Skin of body (tissue), 3 donors: ENCODE measurements at places on chromosomes 16 and 17.

DNA sequence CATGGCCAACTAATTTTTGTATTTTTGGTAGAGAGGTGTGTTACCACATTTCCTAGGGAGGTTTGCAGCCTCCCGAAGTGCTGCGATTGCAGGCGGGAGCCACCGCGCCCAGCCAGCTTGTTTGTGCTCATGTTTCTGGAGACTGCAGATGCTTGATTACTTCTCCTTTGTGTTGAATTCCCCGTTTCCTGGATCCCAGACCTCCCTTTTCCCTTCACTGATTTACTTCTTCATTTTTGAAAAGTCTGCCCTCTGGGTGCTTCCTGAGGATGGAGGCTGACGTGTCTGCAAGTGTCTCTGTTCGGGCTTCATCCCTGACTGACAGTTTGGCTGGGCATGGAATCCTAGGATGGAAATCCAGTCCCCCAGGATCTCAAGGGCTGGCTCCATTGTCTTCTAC lies 7.0 kb upstream of the TRIM47 start:
- no peak for DNase-seq

GRCh38 chr17:4427505-4427904 lies 6.2 kb upstream of the SPNS3 start:
- DNase-seq, result no peak

DNA sequence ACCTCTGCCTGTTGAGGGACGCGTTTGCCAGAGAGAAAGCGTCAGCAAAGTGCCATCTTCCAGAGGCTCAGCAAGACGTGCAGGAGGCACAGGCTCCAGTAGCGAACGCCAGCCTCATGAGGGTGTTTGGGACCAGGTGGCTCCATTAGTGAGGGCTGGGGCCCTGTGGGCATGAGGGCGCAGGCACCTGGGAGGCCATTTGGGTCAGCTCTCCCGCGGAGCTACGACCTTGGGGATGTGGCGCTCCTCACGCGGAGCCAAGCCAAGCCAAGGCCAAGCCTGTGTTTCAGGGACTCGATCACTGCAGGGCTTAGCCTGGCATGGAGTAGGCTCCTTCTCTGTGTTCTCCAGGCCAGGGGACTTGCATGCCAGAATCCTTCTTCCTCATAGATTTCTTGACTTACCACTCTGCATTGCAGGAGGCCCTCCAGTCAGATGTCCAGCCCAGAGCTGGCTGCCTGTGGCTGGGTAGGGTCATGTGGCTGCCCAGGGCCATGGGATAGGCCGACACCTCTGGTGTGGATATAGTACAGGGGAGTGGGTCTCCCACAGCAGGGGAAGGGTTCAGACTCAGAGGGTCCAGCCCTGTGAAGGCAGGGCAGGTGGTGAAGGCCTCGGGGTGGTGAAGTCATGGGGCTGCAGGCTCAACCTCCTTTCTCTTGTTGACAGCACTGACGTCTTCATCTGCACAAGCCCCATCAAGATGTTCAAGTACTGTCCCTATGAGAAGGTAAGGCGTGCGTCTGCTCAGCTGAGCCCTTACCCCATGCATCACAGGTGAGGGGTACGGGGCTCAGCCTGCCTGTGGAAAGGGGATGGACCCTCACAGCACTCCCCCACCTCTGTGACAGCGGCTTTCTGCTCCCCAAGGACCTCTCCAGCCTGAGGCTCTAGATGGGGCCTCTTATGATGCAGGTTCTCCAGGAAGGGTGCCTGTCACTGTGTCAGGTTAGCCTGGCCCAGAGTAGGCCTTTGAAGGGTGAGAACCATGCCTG lies 19.6 kb downstream of the NT5M start:
- no peak for DNase-seq

DNA sequence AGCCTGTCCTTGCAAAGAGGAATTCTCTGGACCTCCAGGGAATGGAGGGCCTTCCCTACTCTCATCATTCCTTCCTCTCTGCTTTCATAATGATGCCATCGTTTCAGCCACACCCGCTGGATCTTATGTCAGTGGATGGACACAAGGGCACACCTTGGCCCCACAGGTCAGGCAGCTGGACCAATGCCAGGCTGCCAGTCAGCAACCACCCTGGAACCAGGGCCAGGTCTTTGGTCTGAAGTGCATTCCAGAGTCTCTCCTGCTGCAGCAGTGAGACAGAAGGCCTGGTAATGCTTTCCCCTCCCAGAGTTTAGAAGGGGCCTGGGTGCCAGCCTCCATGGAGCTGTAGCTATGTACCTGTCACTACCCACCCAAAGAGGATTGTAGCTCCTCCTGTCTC lies 7.4 kb downstream of the C1QL1 start:
- DNase-seq, result no peak

DNA sequence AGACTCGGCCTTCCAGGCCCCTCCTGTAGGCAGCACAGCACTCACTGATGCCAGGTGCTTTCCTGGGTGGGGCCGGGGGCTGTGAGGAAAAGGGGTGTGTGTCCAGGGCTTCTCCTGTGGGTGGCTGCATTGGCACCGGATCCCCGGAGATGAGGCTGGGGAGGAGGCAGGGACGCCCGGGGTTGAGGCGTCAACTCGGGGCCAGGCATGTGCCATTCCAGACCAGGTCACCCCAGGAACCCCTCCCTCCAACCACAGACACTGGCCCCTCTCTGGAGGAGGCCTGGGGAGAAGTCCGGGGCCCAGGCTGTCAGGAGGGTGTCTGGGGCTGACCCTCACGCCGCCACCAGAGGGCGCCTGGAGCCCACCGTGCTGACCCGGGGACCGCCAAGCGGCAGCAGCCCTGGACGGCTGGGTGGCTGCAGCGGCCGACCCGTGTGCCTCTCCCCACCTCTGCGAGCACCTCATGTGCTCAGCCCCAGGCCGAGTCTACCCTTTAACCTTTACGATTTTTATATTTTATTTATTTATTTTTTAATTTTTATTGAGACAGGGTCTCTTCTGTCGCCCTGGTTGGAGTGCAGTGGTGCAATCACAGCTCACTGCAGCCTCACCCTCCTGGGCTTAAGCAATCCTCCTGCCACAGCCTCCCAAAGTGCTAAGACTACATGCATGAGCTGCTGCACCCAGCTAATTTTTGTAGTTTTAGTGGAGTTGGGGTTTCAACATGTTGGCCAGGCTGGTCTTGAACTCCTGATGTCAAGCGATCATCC lies 3.2 kb upstream of the METRN start:
- DNase-seq, result peak; percentile 14

DNA sequence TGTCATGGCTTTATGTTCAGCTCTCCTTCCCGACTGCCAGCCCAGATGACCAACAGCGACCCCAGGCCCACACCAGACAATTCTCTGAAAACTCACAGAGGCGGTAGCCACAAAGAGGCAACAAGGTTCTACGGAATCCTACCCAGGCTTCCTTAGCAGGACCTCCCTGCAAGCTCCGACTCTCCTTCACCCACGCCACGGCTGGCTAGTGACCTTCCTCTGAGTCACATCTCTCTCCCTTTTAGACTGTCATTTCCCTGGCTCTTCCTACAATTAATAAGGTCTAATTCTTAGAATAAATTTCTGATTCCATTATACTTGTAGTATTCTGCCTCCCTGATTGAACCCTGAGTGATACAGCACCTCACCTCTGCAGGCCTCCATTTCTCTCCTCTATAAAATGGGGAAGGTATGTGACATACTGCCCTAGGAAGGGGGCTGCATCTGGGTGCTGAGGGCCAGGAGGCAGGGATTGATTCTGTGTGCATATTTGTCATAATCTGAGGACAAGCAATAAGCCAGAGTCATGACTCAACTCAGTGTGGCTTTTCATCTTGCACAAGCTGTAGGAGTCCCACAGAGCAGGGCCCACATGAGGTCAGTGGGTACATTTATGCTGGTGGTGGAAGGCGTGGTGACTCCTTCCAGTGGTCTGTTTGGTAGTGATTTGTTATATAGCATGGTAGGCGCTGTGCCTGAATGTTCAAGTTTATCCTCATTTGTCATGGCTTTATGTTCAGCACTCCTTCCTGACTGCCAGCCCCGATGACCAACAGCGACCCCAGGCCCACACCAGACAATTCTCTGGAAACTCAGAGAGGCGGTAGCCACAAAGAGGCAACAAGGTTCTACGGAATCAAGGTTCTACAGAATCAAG lies 46.2 kb downstream of the SMPD3 start:
- no peak for DNase-seq

DNA sequence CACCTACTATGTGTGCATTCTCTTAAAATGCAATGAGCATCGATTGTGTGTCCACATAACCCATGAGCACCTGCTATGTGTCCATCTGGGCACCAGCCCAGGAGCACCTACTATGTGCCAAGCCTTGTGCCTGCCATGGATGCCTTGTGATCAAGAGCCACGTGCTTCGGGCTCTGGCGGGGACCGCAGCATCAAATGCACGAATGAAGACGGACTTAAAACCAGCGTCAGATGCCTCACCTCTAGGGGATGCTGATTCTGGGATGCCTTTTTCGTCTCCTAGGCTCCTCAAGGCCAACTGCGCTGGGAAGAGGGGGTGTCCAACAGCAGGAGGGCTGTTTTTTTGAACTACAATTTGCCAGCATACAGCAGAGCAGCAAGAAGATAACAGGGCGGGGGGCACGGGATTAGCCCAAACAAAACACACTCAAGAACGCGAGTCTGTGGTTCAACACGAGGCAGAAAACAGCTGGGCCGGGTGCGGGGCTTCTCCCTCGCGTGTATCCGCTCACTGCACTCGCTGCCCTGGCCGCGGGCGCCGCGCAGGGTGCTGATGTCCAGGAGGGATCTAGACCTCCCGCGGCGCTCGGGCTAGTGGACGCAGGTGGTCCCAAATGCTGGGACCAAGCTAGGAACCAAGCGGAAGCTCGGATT lies 1.2 kb upstream of the GLIS2 start:
- DNase-seq, result peak; percentile 49

GRCh38 chr16:89744813-89745212 lies 23.5 kb downstream of the ZNF276 start:
- no peak for DNase-seq

- no peak for DNase-seq
Measured at GRCh38 chr16:2339521-2340484, 725 bp downstream of the ABCA3 start.

GRCh38 chr17:41937970-41938954 lies 7.8 kb downstream of the ODAD4 start:
- DNase-seq, result no peak

DNA sequence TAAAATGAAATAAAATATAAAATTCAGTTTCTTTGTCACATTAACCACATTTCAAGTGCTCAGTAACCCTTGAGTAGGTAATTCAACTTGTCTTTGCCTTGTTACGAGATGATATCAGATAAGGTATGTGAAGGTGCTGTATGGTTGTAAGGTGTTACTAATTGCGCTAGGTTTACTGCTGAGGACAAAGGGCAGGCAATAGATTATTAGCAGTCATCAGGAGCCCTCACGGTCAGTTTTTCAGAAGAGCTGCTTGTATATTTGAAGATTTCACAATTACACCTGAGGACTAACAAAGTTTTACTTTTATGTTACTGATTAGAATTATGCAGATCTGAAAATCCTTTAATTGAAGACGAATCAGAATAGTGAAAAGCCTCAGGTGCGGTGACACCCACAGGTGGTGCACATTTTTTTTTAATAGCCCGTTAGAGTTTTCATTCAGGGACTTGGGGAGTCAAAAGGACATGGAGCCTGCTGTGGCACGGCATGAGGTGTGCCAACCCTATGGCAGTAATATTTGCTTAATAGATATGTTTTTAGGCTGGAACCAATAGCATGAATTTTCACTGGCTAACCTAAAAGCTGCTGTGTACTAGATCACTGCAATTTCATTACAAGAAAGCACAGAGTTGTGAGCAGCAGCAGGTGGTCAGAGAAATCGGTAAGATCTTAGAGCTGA lies 16.4 kb downstream of the NDEL1 start:
- no peak for DNase-seq

DNA sequence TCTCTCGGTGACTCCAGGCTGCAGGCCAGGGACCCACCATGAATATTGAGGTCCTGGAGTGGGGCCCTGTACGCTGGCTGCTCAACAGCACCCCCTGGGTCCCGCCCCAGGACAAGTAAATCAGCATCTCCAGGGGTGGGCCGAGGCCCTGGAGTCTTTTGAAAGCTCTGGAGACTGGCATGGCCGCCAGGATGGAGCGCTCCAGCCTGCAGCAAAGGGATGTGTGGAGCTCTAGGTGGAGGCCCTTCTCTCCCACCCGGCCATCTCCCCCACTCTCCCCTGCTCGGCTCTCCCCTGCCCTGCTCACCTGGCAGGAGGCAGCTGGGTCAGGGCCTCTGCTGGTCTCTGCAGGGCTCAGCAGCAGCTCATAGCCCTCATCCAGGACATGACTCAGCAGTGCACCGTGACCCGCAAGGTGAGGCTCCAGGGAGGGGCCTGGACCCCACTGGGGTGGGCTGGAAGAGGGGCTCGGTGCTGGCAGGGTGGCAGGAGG lies 16.6 kb downstream of the SGSH start:
- no peak for DNase-seq

DNA sequence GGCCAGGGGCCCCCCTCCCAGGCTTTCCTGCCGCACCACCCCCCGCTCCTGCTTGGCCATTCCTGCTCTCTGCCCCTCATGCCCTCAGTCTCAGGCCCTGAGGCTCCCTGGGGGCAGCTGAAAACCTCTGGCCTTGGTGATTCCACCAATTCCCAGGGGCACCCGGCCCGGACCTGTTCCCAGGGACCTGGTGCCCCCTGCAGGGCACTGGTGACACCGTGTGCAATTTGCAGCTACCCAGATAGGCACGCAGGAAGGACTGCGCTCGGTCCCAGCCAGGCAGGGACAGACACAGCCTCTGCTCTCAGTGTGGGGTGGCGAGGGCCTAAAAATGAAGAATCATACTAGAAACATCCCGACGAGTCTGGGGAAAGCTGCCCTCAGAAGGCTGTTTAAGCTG lies 13.4 kb downstream of the WFDC1 start:
- no peak for DNase-seq

DNA sequence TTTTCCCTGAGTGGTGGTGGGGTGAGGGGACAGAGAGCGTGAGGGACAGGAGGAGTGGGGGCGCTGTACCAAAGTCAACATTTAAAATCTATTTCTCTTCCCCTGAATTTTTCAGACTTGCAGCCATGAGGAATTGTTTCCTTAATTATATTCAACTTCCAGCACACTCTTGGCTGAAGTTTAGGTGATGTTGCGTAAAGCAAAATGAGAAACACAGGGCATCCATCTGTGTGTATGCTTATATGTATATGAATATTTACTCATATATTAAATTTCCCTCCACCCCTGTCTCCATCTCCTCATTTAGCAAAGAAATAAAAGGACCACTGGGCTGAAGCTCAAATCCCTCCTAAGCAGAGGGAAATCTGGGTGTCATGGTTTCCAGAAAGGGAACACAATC lies 218.1 kb downstream of the XYLT1 start:
- DNase-seq, result peak; percentile 72

DNA sequence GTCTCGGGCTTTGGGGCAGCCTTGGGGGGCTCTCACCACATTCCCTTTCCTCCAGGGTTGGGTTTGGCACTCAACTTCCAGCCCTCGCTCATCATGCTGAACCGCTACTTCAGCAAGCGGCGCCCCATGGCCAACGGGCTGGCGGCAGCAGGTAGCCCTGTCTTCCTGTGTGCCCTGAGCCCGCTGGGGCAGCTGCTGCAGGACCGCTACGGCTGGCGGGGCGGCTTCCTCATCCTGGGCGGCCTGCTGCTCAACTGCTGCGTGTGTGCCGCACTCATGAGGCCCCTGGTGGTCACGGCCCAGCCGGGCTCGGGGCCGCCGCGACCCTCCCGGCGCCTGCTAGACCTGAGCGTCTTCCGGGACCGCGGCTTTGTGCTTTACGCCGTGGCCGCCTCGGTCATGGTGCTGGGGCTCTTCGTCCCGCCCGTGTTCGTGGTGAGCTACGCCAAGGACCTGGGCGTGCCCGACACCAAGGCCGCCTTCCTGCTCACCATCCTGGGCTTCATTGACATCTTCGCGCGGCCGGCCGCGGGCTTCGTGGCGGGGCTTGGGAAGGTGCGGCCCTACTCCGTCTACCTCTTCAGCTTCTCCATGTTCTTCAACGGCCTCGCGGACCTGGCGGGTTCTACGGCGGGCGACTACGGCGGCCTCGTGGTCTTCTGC lies 8.4 kb downstream of the SLC16A3 start:
- DNase-seq, result no peak

- no peak for DNase-seq
Measured at GRCh38 chr17:75326226-75326848, 37.1 kb upstream of the SLC25A19 start.
